ENCODE measurements at places on chromosomes 3 and 15.

GRCh38 chr3:82129221-82129801 is 367.9 kb upstream of the GBE1 start:
- DNase-seq: no peak

DNA sequence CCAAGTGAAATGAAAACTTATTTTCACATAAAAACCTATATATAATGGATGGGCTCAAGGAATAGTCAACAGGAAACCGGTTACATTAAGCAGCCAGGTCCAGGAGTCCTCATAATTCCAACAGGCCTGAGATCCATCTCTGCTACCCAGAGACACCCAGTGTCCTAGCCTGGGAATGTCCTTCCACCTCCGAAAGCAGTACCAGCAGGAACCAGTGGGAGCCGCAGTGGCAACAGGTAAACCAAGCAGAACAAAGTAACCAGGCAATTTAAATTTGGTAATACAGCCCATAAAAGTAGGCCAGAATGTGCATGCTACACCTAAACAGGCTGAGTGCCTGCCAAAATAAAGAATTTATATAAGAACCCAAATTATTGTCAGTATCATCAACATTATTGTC is 195.6 kb downstream of the ZBBX start:
- DNase-seq: no peak

DNA sequence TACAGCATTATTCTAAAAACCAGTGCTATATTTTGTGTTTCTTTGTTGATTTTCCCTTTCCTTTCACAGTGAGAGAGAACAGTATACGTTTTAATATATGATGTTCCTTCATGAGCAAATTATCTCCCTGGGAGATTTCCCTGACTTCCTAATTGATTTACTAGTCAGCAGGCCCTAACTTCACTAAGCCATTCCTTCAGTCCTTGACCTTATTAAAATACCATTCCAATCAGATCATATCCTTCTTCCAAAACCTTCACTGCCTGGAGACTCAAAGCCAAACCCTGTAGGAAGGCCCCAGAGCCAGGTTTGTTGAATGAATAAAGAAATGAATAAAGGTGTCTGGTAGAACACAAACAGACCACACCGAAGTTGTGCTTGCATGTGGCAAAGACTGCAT is 43.8 kb upstream of the ARHGEF3 start:
- no peak for DNase-seq

DNA sequence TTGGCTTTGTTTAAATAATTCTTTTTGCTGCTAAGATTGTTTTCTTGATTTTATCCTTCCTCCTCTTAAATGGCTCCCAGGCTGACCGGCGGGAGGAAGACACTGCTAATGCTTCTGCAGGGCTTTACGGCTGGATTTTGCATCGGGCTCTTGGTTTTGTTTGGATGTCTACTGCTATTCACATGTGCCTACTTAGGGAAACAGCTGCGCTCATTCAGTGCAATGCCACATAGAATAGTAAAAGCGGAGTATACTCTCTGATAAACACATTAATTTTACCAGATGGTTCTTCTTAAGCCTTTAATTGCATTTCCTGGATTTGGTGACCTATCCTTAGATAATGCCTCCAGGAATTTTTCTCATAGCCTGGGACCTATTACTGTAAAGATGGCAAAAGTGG is 146.6 kb downstream of the THSD4 start:
- DNase-seq: no peak

GRCh38 chr15:35061161-35061824 is 23.8 kb downstream of the NANOGP8 start:
- no peak for DNase-seq

GRCh38 chr3:118501152-118501551 is 533.5 kb downstream of the IGSF11 start:
- no peak for DNase-seq

DNA sequence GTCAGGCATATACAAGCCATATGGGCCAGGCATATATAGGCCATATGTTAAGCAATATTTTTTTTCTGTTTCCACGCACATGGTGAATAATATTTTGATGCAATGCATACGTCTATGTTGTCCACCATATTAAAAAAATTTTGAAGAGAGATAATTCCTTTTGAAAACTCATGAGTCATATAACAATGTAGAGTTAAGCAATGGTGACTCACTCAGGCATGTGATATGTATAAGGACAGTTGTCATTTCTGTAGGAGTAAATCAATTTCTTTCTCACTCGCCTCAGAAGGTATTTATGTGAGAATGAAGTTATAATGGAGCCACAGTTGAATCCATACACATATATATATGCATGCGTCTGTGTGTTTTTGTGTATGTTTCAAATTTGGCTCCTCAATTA is 272.6 kb downstream of the EPHA3 start:
- no peak for DNase-seq

GRCh38 chr15:54029081-54029480 is 50.8 kb downstream of the UNC13C start:
- DNase-seq: no peak

DNA sequence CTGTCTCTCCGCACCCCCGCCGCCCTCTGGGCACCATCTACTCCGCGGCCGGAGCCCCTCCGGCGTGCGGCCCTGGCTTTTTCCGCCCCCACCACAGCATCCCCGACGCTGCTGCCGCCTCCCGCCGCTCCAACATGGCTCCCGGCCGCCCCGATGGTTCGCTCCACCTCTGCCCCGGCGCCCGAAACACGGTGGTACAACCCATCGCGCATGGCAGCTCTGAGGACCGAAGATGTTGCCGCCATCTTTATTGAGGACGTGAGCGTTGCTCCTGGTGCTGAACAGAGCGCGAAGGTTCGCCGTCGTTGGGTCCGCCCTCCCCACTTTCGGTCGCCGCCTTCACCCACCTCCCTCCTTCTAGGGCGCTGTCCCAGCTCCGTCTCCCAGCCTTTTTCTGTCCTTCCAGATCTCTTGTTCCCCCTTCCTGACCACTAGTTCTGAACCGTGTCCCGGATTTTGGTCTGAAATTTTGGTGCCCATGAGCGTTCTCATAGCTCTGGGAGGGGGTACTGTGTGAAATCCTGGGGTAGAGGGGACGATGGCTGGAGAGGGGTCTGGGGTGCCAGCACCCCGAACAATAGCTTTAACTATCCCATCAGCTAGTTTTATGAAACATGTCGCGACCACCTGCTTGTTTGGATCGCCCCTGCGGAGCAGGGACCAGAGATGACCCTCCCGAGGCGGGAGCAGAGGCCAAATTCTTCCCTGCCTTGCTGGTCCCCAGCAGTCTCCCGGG is at the start of gene CELSR3:
CELSR3 (minus strand) TSS at position 134 of the 736 bp plus-strand sequence. CDS start 252 bp downstream, outside the sequence.
- DNase-seq: peak; percentile 83

DNA sequence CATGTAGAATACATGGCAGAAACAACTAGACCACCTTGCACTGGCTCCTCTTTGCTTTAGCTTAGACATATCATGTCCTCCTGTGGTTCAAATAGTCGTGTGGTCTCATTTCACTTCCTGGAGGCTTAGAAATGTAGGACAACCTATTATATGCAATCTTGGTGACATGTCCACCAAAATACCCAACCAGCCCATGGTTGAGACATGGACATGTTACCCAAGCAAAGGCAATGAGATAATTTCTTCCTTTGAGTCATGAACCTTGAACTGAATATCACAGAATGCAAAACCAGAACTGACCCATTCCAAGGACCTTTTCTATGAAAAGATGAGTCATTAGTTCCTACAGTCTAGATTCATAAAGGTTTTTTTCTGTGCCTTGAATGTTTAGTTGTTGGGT is 309.0 kb upstream of the MDFIC2 start:
- DNase-seq: no peak

GRCh38 chr3:36911990-36912804 is 32.7 kb downstream of the TRANK1 start:
- DNase-seq: peak; percentile 47

GRCh38 chr3:59867185-59868002 is 817.6 kb upstream of the CFAP20DC start:
- DNase-seq: no peak

DNA sequence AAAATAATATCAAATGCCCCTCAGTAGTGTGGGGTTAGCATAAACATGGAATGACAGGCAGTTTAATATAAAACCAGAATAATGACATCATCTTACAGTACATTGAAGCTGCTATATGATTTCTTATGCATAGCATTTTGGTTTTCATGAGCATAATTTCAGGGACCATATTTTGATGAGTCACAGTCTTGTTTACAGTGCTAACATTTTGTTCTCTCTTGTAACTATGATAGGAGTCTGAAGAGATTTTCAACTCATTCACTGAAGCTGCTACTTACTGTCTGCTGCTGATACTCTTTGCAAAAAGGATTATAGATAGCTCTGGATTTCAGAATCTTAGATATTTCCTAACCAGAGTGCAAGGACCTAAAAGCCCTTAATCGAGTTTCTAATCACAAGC is 92.6 kb upstream of the CCDC54 start:
- DNase-seq: no peak

- no peak for DNase-seq
Observed at GRCh38 chr3:181824961-181825360, 113.2 kb downstream of the SOX2 start.

- no peak for DNase-seq
Observed at GRCh38 chr3:45103753-45104714, 42.1 kb downstream of the CDCP1 start.

DNA sequence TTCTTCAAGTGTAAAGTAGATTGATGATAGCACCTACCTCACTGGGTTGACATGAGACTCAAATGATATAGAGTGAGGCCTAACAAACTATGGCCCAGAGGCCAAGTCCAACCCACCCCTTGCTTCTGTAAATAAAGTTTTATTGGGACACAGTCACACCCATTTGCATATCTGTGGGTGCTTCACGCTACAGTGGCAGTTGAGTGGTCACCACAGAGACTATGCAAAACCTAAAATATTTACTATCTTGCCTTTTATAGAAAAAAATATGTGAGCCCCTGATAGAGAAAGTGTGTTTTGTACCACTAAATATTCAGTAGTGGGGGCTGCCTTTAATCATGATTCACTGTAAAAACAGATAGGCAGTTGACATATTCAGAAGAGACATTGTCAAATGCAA is 38.0 kb downstream of the ACAN start:
- no peak for DNase-seq

DNA sequence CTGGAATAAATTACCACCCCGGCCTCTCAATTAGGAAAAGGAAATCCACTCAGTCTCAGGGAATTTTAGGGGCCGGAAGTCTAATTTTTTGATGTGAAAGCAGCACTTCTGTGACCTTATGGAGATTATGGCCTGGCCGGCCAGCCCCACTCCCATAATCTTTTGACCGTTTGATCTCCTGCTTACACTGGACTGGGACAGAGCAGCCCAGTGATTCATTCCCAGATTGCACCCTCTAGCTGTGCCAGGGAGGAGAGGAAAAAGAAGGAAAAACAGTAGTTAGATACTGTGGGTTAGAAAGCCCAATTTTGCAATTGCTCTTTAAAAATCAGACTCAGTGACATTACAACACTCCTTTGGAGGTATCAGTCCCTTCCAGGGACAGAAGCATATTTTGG is 32.4 kb downstream of the GJD2 start:
- no peak for DNase-seq

- DNase-seq: no peak
Observed at GRCh38 chr15:57018151-57018550, 99.7 kb downstream of the TCF12 start.

GRCh38 chr3:162799910-162800309 is 1303.3 kb downstream of the OTOL1 start:
- no peak for DNase-seq

DNA sequence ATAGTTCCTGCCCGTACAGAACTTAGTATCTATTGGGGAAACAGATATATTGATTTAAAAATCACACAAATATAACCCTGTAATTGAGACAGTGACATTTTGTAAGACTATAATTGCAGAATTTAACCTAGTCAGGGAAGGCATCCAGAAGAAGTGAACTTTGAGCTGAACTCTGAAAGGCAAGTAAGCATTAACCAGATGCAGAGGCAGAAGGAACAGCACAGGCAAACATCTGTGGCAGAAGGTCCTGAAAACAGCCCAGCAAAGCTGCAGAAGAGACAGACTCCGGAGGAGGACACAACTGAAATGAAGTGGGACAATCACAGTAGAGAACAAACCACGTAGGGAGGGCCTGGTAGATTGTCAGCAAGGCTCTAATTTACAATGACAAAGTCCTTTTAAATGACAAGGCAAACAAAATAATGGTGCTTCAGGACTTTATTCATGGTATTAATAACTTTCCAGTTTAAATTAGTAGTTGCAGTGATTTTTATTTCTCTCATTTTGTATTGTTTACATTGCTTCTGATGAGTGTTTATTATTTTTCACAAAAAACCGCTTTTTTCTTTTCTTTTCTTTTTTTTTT is 14.5 kb downstream of the BCL2A1 start:
- DNase-seq: no peak

DNA sequence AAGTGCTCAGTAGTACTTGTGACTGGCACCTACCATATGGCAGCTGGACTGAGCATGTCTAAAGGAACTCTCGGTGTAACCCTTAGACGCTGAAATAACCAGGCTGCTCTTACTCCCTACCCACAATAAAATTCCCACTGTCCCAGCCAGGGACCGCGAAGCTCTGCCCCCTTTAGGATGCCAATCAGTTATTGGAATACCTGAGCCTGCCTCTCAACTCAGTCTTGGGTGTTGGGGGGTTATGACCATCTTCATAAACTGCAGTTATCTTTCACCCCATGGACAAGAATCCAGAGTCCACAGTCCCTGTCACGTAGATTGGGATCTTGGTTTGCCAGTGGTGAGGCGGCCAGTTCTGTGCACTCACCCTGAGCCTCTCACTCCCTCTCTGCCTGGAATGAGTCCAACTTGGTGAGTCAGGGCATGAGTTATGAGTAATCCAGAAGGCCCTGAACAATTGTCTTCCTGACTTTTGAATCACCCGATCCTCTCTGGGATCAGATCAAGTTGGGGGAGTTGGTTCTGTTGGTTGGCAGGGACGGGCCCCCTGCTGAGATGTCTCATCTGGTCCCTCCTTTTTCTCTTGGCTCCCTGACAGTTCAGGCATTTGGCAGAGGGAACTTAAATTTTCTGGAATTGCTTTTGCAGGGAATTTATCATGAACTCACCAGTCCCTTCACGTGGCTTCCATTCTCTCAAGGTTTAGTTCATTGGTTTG is 120.1 kb upstream of the UBE2E1 start:
- DNase-seq: peak; percentile 31

DNA sequence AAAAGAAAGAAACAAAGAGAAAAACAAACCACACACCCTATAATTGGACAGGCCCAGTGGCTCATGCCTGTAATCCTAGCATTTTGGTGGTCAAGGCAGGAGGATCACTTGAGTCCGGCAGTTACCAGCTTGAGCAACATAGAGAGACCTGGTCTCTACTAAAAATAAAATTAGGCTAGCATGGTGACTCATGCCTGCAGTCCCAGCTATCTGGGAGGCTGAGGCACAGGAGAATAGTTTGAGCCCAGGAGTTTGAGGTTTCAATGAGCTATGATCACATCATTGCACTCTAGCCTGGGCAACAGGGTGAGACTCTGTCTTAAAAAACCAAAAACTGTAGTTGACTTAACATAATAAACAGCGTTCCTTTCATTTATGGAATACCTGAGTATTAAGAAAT is 72.3 kb upstream of the ST3GAL6 start:
- DNase-seq: no peak

DNA sequence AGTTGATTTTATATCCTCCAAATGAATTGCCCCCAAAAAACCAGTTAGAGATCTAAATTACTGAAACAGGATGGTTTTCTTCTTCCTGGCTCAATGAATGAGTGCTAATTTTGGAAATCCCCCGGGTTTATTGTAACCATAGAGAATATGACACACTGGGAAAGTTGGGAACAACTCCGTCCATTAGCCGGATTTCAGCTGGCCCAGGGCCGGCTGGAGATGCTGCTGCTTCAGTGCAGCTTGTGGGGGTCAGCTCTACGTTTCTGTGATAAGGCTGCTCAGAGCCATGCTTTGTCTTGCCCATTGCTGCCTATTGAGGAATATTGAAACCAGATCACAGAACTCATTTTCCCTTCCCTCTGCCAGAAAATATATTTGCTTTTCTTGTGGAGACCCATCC is 20.3 kb downstream of the GYG1 start:
- DNase-seq: no peak

- DNase-seq: no peak
Observed at GRCh38 chr15:79960502-79961212, 10.3 kb downstream of the BCL2A1 start.

Measured in activated CD4-positive, alpha-beta memory T cell treated with anti-CD3 and anti-CD28 coated beads for 36 hours (primary cell).